Neural crest cell (in vitro differentiated cells): ENCODE measurements at places on chromosomes 16 and 17. TPM values are rescaled to one million over a fixed set of nuclear protein-coding genes. Genes with fewer than 3 reads are reported as not detected.

DNA sequence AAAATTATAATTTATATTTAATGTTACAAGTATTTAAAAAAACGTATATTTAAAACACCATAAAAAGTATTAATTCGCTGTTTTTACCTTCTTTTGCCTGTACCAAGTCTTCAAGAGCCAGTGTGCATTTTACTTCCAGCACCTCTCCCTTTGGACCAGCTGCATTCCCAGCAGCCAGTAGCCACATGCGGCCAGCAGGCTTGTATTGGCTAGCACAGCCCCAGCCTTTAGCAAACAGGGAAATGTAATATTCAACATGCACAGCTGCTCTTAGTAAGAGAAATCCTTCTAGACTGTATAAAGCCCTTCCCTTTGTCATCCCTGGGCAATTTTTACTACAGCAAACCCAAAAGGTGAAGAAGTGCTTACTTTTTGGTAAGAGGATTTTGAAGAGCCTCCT, 6.6 kb downstream of the DHODH start:
- no peak for DNase-seq

DNA sequence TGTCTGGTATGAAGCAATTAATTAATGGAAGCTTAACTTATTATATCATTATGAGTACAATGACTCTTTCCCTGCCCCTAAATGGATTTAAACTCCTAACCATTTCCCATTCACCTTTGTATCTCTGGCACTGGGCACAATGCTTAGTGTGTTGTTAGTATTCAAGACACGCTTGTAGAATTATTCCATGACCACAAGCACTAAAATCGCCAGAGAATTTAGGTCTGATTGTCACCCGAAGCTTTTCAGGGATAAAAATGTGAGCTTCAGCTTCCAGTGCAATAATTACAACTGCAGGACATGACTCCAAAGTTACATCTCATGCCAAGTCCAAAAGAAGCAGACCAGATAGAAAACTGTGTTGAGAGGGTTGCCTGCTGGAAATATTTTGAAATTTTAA, 101.6 kb downstream of the CDH8 start:
- no peak for DNase-seq

- no peak for DNase-seq
Measured at GRCh38 chr17:78891406-78892061, 11.5 kb downstream of the CEP295NL start.

- peak; percentile 47 for DNase-seq
Measured at GRCh38 chr16:57299009-57299718, 14.7 kb upstream of the PLLP start.

DNA sequence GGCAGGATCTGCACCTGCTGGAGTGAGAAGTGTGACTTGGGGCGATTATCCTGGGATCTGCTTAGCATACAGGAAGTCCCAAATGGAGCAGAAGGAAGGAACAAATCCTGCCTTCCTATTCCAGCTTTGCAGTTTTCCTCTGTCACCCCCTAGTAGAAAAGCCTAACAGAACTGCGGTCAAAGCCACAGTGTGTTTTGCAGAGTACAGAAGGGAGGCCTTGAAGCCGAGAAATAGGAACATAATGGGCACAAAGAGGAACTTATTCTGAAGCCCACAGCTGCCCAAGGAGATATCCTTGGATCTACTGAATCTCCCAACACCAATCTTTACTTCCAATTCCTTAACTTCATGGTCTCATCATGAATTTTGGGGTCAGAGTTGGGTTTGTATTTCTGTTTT, 8.5 kb downstream of the KRTAP1-5 start:
- no peak for DNase-seq

DNA sequence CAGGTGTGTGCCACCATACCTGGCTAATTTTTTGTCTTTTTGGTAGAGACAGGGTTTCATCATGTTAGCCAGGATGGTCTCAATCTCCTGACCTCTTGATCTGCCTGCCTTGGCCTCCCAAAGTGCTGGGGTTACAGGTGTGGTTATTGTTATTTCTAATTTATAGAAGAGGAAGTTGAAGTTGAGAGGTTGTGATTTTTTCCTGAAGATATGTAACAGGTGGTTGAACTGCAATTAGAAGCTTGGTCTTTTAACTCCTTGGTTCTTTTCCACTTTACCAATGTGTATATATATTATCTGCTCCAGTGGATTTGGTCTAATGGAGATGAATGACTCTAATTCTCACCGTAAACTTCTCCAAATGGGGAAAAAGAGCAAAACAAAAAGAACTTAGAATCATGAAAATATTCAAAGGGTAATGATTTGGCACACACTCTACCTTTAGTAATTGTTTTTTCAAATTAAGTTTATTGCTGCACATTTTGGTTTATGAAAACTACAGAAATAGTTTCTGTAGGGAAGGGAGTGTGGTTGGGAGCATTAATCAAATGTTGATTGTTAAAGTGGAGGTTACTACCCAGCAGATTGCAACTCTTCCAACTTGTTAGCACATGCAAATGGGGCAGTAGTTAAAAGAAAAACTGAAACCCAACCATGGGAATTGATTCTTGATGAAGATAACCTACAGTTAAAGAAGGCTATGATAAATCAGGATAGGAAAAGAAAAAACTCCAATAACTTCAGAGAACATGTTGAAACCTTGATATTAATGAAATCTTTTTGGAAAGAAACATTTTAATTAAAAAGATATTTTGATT, 1.8 kb upstream of the KRT10 start:
- DNase-seq: no peak

DNA sequence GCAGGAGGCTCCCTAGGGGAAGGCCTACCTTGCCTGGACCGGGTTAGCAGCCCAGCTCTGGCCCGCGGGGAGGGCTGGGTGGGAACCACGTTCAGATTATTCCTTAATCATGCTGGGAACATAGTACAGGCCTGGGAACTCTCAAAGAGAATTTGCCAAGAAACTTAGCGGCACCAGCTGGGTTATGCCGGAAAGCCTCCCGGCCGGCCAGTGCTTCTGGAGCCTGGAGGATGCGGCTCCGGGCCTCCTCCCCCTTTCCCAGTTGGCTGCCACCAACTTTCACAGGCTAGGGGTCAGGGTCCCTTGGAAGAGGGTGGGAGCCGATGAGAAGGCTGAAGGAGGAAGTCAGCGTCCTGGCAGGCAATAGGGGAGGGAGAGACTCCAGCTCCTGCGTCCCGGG, 10.8 kb downstream of the NGFR start:
- DNase-seq: no peak

DNA sequence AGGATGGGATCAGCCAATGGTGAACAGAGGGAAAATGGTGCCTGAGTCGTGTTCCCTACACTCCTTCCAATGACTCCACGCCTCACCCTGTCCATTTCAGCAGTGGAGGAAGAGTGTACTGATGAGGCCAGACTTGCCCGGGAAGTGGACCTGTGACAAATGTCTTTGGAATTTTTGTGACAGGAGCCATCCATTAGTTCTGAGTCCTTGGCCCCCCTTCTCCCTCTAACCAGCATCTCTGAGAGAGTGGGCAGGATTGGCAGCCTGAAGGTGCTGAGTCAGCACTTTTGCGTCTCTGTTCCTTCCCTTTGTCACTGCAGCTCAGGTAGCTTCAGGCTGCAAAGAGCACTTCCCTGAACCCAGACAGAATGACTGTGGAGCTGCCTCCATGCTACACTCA, 30.8 kb downstream of the BEAN1 start:
- DNase-seq: no peak

DNA sequence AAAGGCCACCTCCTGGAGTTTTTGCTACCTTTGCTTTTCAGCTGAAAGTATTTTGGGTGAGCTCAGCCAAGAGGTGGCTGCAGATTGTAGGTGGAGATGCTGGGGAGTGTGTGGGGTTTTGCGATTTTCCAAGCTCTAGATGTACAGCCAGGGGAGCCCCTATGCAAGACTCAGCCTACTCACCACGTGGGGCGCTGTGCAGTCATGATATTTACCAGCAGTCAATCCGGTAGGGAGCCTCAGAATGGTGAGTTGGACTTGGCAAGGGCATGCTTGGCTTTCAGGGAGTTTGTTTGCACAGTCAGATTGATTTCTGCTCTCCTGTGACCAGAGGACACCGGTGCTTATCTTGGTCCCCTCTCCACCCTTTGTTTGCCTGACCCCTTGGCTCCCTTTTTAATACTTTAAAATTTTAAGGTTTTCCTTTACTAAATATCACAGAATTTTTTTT, 175.3 kb downstream of the UTP18 start:
- peak; percentile 53 for DNase-seq

- DNase-seq: no peak
Measured at GRCh38 chr16:88888461-88889387, 22.3 kb upstream of the PABPN1L start.

GRCh38 chr17:28613931-28614381, at the start of gene RSKR:
Gene RSKR, minus strand, starts transcription at chr17:28614185. Its CDS starts 24 bp downstream, at chr17:28614161.
- no peak for DNase-seq

DNA sequence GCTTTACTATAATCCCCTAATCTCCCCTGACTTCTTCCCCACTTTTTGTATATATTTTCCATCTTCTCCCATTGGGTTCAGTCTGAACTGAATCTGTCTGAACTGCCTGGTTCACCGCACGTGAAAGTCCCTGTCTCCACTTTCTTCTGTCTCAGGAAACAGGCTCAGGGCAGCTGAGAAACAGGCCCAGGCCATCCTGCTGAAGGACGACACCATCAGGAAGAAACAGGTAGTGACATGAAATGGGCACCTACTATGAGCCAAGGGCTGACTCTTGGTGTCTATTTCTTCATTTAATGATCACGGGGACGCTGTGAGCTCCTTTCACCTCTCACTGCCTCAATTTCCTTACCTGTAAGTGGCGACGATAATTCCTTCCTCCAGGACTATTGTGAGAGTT, 90.5 kb upstream of the HSBP1 start:
- no peak for DNase-seq

The TANC2 gene
- 37.8 and 39.3 TPM in 2 replicates for total RNA-seq

The EPN3 gene
- total RNA-seq: 0.11 TPM in 1 of 2 replicates, not detected in the other

The DNASE1L2 gene
- 1.6 and 2.6 TPM in 2 replicates for total RNA-seq

The CSH2 gene
- not detected in 2 replicates for total RNA-seq

The TLCD1 gene
- 6.1 and 6.3 TPM in 2 replicates for total RNA-seq

The MEOX1 gene
- 1.1 and 1.7 TPM in 2 replicates for total RNA-seq
